ENCODE measurements at places on chromosomes 2 and 18. TPM values are rescaled to one million over a fixed set of nuclear protein-coding genes. Genes with fewer than 3 reads are reported as not detected.

DNA sequence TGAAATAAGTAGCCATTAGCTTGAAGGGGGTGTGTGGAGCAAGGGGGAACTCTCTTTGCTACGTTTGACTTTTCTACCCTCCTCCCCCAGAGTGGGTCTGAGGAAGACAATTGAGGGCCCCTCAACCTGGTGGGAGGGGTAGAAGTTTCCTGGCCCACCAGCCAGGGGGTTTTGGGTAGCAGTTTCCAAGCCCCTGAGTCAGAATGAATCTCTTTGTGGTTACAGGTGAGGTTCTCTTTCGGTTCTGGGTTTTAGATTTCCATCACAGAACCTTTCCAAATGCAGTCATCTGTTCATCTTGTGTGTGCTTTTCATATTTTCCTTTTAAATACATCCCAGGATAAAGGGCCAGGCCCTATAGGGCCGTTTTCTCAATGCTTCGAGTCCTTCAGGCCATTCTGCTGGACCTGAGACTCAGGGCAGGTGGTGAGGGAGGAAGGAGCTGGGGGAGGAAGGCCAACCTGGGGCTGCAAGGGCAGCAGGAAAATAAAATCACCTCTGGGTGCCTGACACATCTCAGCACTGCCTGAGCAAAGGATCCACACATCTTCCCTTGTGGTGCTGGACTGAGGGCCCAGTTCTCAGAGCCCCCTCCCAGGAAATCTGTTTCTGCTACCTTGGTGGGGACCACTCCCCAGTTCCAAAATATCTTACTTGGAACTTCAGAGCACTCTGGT, 4.7 kb downstream of the LBH start:
- no peaks in the 10 kb centered on the region for H3K27me3 ChIP-seq
- peak overlapping the region; percentile 90 for H3K4me3 ChIP-seq
- DNase-seq = peak; percentile 64
- peaks cover 42% of the 10 kb centered on the region for H3K36me3 ChIP-seq

EVX2 gene
- not detected for total RNA-seq

GRCh38 chr2:11156396-11157075, 1.3 kb downstream of the SLC66A3 start:
- H3K36me3 ChIP-seq = no peaks in the 10 kb centered on the region
- peaks cover 32% of the 10 kb centered on the region for H3K4me1 ChIP-seq
- H3K27me3 ChIP-seq = no peaks in the 10 kb centered on the region
- peak overlapping the region; percentile 96 for H3K4me3 ChIP-seq
- no peak for DNase-seq

- H3K27ac ChIP-seq = no peak overlapping the region
- no peaks in the 10 kb centered on the region for H3K36me3 ChIP-seq
- no peaks in the 10 kb centered on the region for H3K4me1 ChIP-seq
- no peaks in the 10 kb centered on the region for H3K27me3 ChIP-seq
Measured at GRCh38 chr2:177740700-177741099, 331.9 kb downstream of the PDE11A start.

DNA sequence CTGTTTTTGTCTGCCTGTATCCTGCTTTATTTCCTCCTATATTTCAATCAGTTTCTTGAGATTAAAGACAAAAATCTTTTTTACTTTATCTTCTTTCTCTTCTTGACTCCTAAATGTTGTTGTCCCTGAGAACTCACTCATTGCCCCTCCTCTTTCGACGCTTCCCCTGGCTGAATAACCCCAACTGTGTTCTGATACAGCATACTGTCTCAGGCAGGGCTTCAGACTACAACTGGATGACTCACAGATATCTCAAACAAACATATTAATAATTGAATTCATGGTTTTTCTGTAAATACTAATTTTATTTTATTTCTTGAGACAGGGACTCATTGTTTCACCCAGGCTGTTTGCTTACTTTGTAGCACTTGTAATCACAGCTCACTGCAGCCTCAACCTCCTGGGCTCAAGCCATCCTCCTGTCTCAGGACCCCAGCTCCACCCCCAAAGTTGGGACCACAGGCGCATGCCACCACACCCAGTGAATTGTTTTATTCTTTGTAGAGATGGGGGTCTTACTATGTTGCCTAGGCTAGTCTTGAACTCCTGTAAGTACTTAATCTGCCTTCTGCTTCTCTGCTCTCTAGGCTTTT, 9.4 kb downstream of the ITGAV start:
- DNase-seq = no peak
- no peaks in the 10 kb centered on the region for H3K36me3 ChIP-seq
- no peaks in the 10 kb centered on the region for H3K27me3 ChIP-seq
- H3K4me1 ChIP-seq = peaks cover 4% of the 10 kb centered on the region
- no peak overlapping the region for H3K4me3 ChIP-seq

- no peak for DNase-seq
- H3K27ac ChIP-seq = no peak overlapping the region
- H3K36me3 ChIP-seq = peaks cover 8% of the 10 kb centered on the region
- no peaks in the 10 kb centered on the region for H3K27me3 ChIP-seq
Measured at GRCh38 chr18:518081-518480, 17.6 kb upstream of the COLEC12 start.

Data from activated T-cell treated with anti-CD3 and anti-CD28 coated beads, Interleukin-2, amount 50 U/mL, for 72 hours (primary cell).